Stimulated activated CD4-positive, alpha-beta T cell treated with anti-CD3 and anti-CD28 coated beads, Interleukin-1b, Interleukin-23, amount 100 ng/mL, for 1 hour (primary cell): ENCODE measurements at places on chromosomes 2 and 18.

GRCh38 chr2:200839513-200839912 lies 24.9 kb downstream of the CLK1 start:
- DNase-seq: no peak

- no peak for DNase-seq
These were observed 24.8 kb downstream of the GNLY start for GRCh38 chr2:85718885-85719492.

- no peak for DNase-seq
These were observed 2.0 kb upstream of the BOLA3 start for GRCh38 chr2:74149570-74150319.

DNA sequence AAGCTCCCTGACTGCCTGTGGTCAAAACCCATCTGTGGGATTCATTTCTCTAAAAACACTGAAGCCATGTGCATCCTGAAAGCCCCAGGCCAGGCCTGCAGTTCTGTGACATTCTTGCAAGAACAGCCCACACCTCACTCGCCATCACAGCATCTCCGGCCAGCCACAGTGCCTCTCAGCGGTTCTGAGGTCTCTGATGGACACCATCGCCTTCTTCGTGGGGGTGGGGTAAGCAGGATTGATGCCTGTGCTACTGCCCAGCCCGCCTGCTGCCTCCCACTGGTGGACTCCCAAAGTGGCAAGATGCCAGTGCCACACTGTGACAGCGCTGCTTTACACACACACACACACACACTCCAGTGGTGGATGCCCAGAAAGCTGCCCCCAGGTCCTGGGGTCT lies 5.2 kb upstream of the PRLH start:
- no peak for DNase-seq

GRCh38 chr2:186459009-186459408 lies 27.1 kb upstream of the ZC3H15 start:
- no peak for DNase-seq
